Eye (tissue), 1 donor: ENCODE measurements at places on chromosomes 3 and 15.

DNA sequence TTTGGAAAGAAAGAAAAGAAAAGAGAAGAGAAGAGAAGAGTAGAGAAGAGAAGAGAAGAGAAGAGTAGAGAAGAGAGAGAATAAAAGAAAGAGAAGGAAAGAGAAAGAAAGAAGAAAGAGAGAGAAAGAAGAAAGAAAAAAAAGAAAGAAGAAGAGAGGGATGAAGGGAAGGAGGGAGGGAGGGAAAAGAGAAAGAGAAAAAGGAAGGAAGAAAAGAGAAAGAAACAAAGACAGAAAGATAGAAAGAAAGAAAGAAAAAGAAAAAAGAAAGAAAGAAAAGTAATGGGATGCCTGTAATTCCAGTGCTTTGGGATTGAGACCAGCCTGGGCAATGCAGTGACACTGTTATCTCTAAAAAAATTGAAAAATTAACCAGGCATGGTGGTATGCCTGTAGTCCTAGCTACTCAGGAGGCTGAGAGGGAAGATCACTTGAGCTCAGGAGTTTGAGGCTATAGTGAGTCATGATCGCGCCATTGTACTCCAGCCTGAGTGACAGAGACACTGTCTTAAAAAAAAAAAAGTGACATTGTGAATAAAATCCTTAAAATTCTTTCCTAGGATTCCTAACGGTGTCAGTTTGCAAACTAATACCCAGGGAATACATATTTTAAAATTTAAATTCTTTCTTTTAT, 1.7 kb downstream of the RASL12 start:
- DNase-seq: no peak

GRCh38 chr3:31103623-31104180, 209.2 kb upstream of the GADL1 start:
- no peak for DNase-seq

GRCh38 chr15:68479406-68479805, 47.4 kb upstream of the ITGA11 start:
- peak; percentile 42 for DNase-seq

DNA sequence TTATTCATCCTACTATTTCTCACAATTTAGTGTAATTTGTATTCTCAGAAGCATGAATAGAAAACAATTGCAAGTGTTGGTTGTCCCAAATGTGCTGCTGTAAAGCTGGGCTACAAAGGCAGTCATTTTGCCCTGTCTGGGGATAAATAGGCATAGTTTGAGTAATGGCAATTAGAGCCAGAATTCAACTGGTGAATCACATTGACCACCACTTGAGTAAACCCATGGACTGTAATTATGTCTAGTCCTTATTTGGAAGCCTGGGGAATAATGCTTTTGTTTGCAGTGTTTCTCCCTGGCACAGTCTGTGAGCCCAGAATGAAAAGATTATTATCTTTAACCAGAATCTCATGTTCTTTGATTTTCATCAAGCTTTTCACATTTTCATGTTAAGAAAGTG, 30.5 kb upstream of the CHL1 start:
- peak; percentile 32 for DNase-seq

- no peak for DNase-seq
These were observed 122.2 kb downstream of the MEIS2 start for GRCh38 chr15:36978126-36978525.

GRCh38 chr3:66582721-66583423, 82.0 kb upstream of the LRIG1 start:
- DNase-seq: no peak

DNA sequence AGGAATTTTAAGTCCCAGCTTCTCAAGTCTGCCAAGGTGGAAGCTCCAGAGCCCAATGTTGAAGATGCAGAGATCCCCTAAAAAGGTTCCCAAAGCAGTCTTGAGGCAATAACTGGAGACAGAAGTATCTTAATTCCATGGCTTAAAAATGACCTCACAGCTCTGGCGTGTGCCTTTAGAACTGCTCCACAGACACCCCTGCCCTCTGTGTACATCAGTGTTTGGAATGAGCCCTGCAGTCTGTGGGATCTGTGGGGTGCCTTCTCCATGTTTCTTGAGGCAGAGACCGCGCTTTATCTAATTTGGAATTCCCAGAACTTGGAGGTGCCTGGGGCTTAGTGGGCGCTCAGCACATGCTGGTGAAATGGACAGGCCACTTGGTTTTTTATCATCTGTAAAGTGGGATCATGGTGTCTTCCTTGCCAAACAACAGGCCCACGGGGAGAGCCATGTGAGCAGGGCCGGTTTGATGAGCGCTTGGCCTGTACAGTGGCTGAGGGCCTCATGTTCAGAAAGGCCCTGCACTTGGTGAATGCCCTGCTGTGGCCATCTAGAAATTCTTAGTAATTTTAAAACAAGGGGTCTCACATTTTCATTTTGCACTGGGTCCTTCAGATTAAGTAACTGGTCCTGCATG, 7.1 kb downstream of the ITGA11 start:
- no peak for DNase-seq

DNA sequence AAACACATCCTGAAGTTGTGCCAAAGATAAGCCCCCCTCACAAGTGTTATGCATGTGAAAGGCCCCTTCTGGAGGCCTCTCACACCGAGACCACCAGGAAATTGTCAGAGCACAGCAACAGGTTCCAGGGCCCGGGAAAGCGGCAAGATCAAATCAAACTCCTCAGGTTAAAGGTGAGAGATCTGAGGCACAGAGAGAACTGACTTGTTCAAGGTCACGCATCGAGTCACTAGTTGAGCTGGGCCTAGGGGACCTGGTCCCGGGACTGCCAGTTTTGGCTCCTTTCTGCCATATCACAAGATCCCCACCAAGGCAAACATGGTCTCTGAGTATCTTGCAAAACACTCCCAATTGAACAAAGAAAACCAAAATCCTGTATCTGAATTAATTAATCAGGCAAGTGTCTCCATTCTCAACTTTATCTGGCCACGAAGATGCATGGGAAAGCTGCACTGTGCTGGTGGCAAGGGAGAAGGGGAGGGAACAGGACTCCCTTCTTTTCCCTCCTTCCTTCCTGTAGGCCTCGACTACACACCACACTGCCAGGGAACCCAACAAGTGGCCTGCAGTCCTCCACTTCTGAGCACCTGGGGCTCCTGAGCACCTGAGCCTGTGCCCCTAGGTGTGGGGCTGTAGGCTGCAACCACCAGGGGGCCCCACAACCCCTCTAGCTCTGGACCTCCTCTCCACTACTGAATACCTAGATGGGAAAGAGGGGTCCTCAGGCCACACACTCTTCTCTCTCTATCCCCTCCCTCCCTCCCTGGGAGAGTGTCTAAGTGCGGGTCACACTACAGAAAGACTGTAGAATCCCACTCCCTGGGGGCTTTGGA, 37.3 kb downstream of the ANP32A start:
- no peak for DNase-seq

- DNase-seq: no peak
These were observed 59.9 kb downstream of the CGNL1 start for GRCh38 chr15:57436166-57436565.

DNA sequence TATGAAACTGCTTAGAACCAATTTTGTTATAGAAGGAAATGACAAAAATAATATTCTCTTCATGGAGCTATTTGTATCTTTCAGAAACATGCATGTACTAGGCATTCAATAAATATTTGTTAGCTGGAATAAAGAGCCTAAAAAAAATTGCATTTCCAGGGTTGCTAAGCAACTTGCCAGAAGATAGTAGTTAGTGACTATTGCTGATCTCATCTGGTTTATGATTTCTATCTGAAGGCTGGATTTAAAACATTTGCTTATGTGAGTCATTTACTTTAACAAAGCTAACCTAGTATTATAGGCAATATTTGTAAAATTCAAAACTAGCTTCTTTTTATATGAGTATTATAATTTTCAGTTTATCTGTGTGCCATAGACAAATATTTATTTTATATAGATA, 78.3 kb downstream of the NAALADL2 start:
- DNase-seq: no peak

DNA sequence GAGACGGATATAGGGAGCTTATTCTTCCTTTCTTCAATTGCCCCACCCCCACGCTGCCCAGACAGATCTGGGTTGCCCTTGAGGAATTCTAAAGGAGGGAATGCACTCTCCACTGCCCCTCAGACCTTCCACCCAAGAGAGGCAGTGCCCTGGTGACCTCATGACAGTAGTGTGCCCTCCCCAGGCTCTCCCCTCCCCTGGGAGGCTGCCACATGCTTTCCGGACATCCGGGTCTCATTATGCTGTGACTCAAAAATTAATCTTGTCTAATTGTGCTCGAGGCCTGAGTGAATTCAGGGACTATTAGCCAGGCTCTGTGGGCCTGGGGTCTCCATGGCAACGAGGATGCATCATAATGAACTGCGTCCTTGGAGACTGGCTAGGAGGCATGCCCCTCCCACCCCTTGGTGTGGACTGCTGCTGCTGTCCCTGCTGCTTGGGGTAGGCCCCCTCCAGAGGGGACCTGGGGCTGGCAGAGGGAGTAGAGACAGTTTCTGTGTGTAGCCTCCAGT, 20.8 kb downstream of the CORO2B start:
- DNase-seq: peak; percentile 97

GRCh38 chr15:52858782-52859176, 68.6 kb upstream of the ONECUT1 start:
- DNase-seq: no peak

GRCh38 chr15:58457466-58457965, 25.7 kb downstream of the LIPC start:
- no peak for DNase-seq

GRCh38 chr3:105144837-105145236, 221.9 kb upstream of the ALCAM start:
- DNase-seq: no peak

GRCh38 chr3:183032880-183033555, 52.7 kb upstream of the DCUN1D1 start:
- DNase-seq: no peak

DNA sequence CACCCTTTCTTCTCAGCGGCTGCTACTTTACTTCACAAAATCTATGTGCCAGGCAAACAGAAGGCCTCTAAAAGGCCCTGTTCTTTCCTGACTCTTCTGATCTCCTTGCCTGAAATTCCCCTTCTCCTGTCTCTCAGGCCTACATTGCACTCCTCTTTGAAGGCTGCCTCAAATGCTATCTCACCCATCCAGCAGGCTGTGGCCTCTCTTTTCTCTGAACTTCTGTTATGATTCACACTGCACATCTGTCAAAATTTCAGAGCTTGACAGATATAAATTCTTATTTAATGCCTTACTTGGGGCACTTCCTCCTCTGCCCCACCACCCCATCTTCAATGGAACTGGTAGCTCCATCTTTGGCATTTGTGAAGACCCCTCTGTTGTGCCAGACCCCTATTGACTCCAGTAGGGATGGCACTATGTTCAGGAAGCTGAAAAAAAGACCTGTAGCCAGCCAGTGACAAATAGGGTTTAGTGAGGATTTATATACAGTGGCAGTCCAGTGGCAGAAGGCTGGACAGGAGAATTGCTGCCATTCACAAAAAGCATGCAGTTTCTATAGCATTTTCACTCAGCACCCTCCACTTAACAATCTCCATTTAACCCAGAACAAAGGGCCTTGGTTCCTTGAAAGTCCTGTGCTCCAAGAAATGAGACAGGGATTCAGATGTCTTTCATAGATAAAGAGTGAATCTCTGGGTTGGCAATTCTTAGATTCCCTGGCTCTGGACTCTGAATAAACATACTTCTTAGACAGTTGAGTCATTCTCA, 415.8 kb upstream of the GRM7 start:
- DNase-seq: no peak

GRCh38 chr15:69562116-69562515, 109.5 kb downstream of the RPLP1 start:
- no peak for DNase-seq

DNA sequence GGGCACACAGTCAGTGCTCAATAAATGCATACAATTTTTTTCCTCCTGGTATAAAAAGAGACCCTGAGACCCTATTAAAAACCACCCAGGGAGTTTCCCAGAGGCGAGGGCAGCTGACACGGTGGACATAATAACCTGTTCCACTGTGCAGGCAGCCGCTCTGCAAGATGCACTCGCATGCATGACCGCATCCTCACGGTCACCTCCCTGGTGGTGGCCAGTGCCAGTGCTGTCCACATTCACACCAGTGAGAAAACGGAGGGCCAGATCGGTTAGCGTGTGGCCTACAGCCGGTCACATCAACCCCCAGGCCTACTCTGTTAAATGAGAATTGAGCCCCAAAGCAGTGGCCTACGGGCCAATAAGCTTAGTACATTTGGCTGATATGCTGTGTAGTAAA, 24.8 kb downstream of the SH3BP5 start:
- DNase-seq: peak; percentile 56

DNA sequence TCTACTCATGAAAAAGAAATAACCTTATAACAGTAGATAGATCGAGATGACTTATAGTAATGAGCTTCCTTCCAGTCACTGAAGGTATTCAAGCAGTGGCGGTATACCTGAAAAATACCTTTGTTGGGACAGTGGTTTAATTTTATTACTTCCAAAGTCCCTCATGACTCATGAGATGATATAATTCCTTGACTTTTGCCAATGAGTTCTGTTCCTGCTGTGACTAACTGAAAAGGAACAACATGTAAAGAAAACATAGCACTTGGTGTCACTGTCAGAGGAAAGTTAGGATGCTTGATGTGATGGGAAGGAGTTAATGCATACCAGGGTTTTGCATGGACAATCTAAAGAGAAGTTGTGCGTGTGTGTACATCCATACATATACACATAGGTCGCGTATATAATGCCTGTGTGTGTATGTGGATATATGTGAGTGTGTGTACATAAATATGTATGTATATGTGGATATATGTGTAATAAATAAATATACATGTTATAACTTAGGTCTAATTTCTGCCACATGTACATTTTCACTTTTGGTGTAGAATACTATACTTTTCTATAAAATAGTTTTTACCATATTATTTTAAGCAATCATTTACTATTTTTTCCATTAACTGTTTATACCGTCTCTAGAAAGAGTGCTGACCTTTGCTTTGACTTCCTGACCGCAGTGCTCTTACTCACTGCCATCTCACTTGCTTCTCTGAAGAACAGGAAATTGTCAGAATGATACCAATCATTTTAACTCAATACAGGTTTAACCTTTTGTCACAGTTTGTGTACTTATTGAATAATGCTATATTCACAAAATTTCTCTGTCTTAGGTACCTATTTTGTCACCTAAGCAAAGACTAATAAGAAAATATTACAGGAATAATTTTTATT, 12.6 kb upstream of the PAK2 start:
- DNase-seq: no peak

DNA sequence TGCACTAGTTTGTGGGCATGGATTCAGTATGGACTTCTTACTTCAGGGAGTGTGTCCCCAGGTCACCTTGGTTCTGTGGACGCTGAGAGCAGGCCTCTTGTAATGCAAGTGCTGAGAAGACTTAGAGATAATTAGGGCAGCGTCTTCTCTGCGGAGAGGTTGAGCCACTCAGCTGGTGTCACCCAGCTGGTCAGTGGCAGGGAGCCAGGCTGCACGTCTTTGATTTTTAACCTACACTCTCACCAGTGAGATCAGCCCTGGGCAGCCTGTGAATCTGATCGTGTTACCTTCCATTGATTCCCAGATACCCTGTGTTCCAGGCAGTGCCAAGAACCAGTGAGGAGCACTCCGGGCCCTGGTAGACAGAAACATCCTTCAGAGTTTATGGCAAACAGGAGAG, 92.6 kb downstream of the SLCO3A1 start:
- DNase-seq: no peak

GRCh38 chr3:67357610-67358458, 296.6 kb downstream of the SUCLG2 start:
- DNase-seq: peak; percentile 56

- DNase-seq: no peak
These were observed 113.6 kb downstream of the TMCO5A start for GRCh38 chr15:38048001-38048455.

GRCh38 chr3:71090207-71090606, 493.3 kb downstream of the FOXP1 start:
- no peak for DNase-seq
